ENCODE measurements at places on chromosomes 6 and 20. TPM values are rescaled to one million over a fixed set of nuclear protein-coding genes. Genes with fewer than 3 reads are reported as not detected.

DNA sequence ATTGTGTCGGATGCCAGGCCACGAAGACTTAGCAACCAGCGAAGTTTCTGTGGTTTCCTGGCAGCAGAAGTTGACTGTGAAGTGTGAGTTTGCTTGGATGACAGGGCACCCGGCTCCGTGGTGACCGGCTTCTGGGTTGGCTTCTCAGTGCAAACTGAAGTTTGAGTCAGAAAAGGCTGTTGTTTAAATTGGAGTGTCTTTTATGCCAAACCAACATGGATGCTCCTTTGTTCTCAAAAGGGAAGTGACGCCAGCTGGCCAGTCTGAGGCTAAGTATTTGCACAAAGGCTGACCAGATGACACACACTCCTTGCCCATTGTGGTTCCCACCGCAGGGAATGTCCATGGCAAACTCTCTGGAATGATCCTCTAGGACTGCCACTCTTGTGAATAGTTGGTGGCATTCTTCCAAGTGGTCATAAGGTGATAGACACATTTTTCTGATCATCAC is 164.8 kb upstream of the QKI start:
- DNase-seq, result no peak

- no peak for DNase-seq
Measured at GRCh38 chr20:62246872-62247652, 8.7 kb downstream of the OSBPL2 start.

GRCh38 chr6:44258325-44258863 is 1.1 kb upstream of the SLC35B2 start:
- DNase-seq, result no peak

DNA sequence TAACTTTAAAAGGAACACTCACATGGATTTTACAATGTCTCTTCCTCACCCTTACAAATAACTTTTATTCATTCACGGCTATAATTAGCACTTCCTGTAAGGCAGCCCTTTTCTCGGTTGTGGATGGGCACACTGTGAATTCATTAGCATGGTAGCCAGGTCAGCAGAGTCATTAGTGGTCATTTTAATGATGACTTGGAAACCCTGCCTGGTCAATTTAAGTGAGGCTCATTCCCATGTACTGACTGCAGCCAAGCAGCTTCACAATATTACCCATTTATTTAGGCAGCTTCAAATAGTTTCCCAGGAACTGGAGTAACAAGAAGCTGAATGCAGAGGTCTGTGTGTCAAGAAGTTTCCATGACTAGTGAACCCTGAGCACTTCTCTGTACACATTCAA is 248.8 kb downstream of the KHDC1L start:
- DNase-seq, result no peak

GRCh38 chr6:158640519-158640918 is 4.0 kb downstream of the DYNLT1 start:
- no peak for DNase-seq

MICB gene
- 12.0 TPM for polyA plus RNA-seq

BYSL gene
- polyA plus RNA-seq, result 5.9 TPM

PRPH2 gene
- 0.07 TPM for polyA plus RNA-seq

AIF1 gene
- polyA plus RNA-seq, result 33.2 TPM

GRCh38 chr6:149948011-149948410 is 6.2 kb downstream of the ULBP2 start:
- no peak for DNase-seq
